Activated T-cell treated with anti-CD3 and anti-CD28 coated beads, Interleukin-2, amount 50 U/mL, for 72 hours (primary cell): ENCODE measurements at places on chromosomes 3 and 15.

DNA sequence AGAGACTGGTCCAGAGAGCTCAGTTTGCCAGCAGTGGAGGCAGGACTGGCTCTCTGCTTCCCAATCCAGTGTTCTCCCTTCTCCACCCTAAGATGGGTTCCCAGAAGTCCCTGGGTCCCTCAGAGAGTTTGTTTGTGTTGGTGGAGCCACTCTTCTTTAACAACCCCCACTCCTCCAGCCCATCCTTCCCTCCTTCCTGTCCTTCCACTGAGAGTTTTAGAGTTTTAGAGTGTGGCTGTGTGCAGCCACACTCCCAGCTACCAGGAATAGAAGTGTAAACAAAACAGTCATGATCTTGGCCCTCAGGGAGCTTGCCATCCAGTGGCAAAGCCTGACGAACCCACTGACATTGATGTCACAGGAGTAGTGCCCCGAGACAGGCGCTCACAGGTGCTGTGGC, 12.5 kb upstream of the FBLN2 start:
- no peak for DNase-seq

GRCh38 chr3:133761605-133762484, 15.7 kb downstream of the TF start:
- no peak for DNase-seq

DNA sequence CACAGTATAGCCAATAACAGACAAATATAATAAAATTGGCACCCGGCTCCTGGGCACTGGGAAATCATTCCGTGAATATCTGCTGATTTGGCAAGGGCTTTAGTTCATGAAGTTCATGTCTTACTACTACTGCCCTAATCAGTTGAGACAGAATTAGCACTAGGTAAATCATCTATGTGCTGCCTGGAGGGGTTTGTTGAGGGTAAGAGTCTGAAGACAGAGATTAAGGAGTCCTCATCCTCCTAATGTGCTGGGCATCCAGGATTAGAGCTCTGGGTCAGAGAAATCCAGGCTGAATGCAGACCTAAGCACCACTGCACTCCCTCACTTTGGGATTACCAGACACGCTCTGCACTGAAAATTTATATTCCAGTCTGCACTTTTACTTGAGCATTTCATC, 2.0 kb downstream of the SAMD7 start:
- DNase-seq = no peak

GRCh38 chr15:67918205-67918861, 78.5 kb upstream of the RNU6-1 start:
- no peak for DNase-seq

DNA sequence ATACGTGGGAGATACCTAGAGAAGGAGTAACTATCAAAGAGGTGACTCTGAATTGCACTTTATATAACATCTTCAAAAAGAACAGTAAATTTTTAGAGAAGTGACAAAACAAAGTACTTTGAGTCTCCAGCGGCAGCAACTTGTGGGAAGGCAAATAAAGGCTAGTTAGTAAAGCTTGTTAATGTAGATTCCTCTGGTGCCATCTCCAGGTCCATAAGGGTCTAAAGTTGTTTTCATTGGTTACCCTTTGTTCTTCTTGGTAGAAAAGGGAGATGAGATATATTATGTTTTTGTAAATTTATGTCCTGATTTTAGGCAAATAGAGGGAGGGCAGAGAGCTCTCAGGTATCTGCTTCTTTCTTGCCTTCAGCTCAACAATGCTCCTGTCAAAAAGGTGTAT, 161.6 kb downstream of the MYRIP start:
- no peak for DNase-seq

DNA sequence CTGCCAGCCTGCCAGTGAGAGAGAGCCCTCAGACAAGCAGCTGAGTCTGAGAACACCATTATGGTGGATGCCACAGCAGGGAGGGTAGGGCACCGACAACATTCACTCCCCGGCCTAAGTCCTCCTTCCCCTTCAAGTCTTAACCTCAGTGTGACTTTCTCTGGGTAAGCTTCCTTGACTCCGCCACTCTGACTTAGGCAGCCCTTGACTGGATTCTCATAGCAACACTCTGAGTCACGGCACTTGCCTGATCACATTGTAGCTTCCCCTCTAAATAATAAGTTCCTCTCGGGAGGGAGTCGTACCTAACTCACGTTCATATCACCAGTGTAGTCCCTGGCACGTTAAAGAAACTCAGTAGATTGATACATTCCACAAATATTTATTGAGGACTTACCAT, 180.5 kb downstream of the FOXB1 start:
- DNase-seq = no peak

- DNase-seq = no peak
These were observed 9.6 kb downstream of the STARD5 start for GRCh38 chr15:81314378-81314777.

- DNase-seq = no peak
These were observed 188.9 kb downstream of the MEIS2 start for GRCh38 chr15:36911322-36911944.

GRCh38 chr3:178244733-178245709, 291.2 kb upstream of the KCNMB2 start:
- DNase-seq = no peak

- no peak for DNase-seq
These were observed 168.2 kb upstream of the RARB start for GRCh38 chr3:25259871-25260270.

GRCh38 chr3:187015903-187016638, 85.7 kb downstream of the ST6GAL1 start:
- DNase-seq = no peak

DNA sequence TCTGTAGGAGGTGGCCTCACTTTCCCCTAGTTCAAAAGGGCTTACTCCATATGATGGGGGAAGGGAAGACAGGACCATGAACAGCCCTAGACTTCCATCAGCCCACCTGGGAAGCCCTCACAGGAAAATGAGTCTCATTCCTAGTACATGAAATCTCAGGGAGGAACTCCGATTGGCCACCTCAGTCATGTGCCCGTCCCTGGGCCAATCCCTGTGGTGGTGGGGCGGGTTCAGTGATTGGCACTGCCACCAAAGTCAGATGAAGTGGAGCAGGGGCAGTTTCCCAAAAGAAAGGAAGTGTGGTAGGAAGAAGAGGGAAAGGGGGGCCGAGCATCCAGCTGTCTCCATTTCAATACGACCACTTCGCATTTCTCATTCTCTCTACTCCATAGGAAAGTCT, 25.9 kb upstream of the GP9 start:
- DNase-seq = no peak

GRCh38 chr3:73411993-73412392, 212.7 kb downstream of the PDZRN3 start:
- no peak for DNase-seq

- no peak for DNase-seq
These were observed 11.2 kb downstream of the BOC start for GRCh38 chr3:113222451-113223086.

DNA sequence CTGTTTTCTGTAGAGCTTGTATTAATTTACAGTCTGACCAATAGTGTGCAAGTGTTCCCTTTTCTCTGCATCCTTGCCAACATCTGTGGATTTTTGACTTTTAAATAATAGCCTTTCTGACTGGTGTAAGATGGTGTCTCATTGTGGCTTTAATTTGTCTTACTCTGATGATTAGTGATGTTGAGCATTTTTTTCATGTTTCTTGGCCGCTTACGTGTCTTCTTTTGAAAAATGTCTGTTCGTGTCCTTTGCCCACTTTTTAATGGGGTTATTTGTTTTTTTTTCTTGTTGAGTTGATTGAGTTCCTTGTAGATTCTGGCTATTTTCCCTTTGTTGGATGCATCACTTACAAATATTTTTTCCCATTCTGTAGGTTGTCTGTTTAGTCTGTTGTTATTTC, 7.6 kb upstream of the ACOX2 start:
- no peak for DNase-seq

DNA sequence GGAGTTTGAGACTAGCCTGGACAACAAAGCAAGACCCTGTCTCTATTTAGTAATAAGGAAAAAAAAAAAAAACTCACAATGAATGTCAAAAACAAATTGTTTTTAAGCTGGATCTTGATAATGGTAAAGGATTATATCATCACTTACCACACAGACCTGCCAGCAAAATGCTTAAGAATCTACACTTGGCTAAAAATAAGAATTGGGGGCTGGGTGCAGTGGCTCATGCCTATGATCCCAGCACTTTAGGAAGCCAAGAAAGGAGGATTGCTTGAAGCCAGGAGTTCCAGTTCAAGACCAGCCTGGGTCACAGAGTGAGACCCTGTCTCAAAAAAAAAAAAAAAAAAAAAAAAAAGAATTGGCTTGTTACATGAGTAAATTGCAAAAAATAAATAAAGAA, 31.0 kb downstream of the ACAP2 start:
- DNase-seq = no peak

- DNase-seq = no peak
These were observed 171.2 kb downstream of the KLHL25 start for GRCh38 chr15:85623315-85624049.

DNA sequence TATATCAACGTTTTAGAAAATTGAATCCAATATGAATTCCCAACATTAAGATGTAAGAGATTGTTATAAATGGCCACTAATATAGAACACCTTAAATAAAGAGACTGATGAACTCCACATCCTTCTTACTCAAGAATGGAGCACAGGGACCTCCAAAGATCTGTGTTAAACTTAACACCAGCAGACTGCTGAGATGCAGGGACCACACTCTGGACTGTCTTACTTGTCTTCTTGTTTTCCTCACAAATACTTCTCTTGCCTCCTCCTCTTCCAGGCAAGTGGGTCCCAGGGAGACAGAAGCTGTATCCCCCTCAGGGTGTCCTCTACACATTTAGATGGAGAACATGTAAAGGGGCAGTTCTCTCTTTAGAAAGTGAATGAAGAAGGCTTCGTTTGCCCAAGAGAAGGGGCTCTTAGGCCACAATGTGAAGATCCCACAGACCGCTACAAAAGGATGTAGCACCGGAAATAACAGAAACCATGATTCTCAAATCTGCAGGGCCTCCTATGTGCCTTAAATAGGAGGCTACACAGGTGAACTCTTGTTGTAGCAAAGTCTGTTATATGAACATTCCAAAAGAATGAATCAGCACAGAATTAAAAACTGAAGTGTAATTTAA, 52.2 kb downstream of the SATB1 start:
- DNase-seq = no peak

- DNase-seq = no peak
These were observed 18.3 kb downstream of the OSTN start for GRCh38 chr3:191217301-191217700.

DNA sequence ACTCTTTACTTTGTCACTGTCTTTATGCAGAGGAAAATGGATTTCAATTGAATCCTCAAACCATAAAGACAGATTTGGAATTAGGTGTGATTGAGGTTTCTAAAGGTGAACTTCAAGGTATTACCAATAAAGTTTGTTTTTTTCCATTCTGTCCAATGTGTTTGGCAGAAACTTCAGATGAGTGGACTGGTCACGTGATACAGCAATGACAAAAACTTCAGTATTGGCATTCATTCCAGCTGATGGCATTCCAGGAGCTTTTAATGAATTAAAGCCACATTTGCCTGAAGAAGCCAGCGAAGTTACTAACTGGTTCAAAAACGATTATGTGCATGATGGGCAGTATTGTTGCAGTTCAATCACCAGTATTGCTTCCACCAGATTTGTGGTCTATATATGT, 4.5 kb upstream of the MASP1 start:
- DNase-seq = no peak

DNA sequence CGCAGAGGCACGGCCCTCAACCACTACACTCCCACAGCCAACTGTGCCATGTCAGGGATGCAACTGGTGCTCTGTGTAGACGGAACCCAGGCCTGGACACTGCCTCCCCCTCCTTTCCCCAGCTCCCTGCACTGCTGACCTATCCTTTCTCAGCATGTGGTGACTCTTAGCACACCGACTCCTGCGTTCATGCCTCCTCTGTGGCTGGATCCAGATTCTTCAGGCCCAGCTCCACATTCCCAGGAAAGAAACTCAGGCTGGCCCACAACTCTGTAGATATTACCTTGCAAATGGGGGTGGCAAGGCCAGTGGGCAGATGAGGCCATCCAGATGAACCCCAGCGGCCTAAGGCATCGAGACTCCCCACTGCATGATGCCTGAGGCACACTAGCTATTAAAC, 272.7 kb downstream of the OCA2 start:
- no peak for DNase-seq

DNA sequence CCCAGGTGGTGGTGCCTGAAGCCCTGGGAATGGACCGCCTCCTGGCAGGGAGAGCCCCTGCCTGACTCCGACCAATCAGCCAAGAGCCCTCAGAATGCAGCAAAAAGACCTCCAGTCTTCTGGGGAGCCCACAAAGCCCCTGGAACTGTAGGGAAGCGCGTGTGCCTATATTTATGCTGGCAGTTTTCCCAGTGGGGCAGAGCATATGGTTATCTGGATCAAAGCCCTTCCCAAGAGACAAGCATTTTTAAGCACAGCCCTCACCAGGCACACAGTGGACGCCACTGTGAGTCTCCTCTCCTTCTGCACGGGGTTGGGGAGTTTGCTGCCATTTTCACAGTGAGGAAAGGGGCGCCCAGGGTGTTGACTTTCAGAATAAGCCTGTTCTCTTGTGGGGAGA, 80.9 kb upstream of the RPL32 start:
- DNase-seq = no peak

GRCh38 chr3:39166932-39167532, 13.6 kb upstream of the CSRNP1 start:
- DNase-seq = no peak

DNA sequence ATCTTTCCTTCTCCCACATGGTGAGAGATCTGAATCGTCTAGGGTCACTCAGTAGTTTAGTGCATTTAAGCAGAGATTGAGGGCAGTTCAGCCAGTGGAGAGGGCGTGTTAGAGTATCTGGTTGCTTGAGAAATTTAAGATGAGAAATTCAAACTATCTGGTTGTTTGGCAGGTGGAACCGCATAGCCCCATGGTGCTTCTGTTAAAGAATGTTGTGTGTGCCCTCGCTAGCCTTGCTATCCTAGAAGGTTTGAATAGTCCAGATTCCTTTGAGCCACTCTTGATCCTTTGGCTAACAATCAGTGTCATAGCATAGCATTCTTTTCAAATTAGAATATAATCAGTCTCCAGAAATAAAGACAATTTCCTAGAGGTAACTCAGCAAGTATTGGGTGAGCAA, 32.1 kb downstream of the ABHD17C start:
- no peak for DNase-seq

- no peak for DNase-seq
These were observed 581.4 kb upstream of the TBL1XR1 start for GRCh38 chr3:177778633-177779032.

DNA sequence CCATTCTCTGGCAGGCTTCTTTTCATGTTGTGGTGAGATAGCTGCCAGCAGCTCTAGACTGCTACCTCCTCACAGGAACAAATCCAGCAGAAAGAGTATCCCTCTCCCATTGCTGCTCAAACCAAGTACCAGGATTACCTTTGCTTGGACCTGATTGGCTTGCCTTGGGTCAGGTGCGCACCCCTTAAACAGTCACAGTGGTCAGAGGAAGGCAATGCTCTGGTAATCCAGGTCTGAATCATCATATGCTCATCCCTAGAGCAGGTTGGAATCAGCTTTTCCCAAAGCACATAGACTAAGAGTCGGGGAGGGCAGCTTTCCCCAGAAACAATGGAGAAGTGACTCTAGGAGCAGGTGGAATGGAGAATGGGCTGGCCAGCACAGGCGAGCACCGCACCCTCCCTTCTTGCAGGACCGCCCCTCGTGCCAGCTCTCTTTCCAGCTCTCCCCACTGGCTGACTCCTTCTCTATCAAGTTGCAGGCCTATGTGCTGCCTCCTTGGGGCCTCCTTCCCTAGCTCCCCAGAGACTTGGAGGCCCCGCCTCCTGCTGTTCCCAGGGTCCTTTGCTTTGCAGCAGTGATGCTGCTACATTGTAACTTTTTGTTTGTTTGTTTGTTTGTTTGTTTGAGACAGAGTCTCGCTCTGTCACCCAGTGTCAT, 29.9 kb upstream of the ADPGK start:
- no peak for DNase-seq
